ENCODE measurements at places on chromosomes 6 and 20.
A peak's percentile ranks its signal among the peaks of the same experiment; 100 is the strongest.

GRCh38 chr20:63701329-63702035 lies 5.0 kb downstream of the TNFRSF6B start:
- DNase-seq: no peak

DNA sequence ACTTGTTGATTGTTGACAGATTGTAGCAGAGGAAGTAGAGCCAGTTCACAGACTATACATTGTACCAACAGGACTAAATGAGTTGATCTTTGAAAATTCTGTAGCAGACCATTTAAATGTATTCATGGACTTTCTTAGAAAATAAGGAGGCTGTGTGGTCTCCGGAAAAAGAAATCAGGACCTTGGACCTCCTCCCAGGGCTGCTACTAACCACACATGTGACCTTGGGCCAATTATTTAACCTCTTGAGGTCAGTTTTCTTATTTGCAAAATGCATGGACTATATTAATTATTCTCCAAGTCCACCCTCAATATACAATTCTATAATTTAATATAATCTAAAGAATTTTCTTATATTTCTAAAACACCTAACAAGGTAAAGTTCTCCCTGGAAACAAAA lies 492.0 kb upstream of the JAG1 start:
- DNase-seq: no peak

DNA sequence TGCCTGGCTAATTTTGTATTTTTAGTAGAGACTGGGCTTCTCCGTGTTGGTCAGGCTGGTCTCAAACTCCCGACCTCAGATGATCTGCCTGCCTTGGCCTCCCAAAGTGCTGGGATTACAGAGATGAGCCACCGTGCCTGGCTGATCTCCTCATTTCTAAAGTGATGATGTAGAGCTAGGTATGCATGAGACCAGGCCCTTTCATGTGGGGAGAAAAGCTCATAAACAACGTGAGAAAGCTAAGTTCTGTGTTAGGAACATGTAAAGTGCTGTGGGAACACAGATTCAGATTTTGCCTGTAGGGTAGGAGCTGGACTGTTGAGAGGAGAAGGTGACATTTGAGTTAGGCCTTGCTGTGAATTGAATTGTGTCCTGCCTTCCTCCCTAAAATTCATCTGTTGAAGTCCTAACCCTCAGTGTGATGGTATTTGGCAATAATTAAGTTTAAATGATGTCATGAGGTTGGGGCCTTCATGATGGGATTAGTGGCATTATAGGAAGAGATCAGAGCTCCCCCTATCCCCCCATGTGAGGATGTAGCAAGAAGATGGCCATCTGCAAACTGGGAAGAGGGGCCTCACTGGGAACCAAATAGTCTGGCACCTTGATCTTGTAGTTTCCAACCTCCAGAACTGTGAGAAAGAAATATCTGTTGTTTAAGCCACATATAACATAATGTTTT lies 49.2 kb downstream of the SCAND1 start:
- DNase-seq: no peak

- no peak for DNase-seq
Observed at GRCh38 chr6:35808688-35809087, 3.5 kb downstream of the LHFPL5 start.

- DNase-seq: no peak
Observed at GRCh38 chr20:59782986-59783640, 150.3 kb downstream of the SYCP2 start.

DNA sequence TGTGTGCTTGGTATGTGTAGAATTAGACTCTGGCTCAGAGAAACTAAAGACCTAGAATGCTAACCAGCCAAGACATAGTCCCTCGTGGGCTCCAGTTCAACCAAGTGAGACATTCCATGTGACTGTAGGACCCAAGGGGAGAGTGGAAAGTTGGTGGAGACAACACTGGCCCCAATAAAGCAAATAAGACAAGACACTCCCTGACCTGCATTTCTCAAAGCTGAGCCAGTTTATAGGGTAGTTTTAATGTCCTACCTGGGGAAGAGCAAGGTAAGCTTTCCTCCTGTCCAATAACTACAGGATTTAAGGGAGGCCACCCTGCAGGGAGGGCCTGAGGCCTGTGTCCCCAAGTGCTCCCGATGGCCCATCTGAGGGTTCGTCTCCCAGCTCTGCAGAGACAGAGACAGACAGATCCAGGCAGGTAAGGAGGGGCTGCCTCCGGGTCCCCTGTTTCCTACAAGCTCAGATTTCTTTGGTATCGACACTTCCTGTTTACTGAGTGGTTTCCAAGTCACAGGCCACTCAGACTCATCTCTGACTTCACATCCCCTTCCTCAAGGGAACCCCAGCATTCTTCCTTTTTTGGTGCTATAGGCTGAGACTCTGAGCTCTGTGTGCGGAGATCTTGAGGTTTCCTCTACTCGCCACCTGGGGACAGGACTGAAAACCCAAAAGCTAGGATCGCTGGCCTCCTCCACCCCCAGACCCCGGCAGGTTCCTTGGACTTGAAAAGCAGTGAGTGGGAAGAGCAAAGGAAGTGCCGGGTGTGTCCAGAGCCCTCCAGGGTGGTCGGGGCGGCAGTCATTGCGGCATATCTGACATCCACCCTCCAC lies 92.4 kb downstream of the PRND start:
- peak; percentile 49 for DNase-seq

DNA sequence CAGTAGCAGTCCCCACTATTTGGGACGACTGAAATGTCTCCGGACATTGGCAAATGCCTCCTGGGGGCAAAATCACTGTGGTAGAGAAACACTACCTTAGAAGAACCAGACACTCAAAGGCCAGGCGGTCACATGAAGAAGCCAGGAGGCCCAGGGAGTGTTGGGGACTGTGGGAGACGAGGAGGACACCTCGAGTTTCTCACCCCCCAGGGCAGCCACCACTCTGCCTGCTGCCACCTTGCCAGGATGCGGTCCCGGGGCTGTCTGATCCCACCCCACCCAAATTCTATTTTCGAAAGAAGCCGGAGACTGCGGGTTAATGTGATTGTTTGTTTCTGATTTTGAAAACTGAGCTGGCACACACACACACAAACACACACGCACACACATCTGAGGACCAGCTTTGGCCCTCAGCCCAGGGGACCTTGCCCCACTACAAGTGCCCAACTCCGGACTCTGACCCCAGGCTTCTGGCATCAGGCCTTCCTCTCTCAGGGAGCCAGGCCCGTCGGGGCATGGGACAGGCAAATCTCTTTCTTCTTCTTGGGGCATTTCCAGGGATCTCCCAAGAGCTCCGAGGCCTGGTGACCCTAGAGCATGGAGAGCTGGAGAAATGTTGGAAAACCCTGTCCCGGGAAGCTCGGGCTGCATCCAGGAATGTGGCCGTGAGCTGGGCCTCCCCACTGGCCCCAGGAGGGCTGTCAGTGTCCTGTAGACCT lies 187.5 kb upstream of the PMEPA1 start:
- DNase-seq: no peak
